Activated naive CD8-positive, alpha-beta T cell treated with anti-CD3 and anti-CD28 coated beads, Interleukin-2, amount 10 ng/mL, durations not matched to agents 7 days and 5 days (primary cell): ENCODE measurements at places on chromosomes 7 and 10.

GRCh38 chr10:42939685-42940366 lies 137.0 kb upstream of the RET start:
- no peak for DNase-seq

GRCh38 chr7:29194206-29194593 lies 375 bp upstream of the CHN2 start:
- DNase-seq: no peak

- no peak for DNase-seq
These were observed 42.4 kb downstream of the LAMB4 start for GRCh38 chr7:108087778-108088177.

GRCh38 chr7:5143935-5144903 lies 45.8 kb upstream of the WIPI2 start:
- peak; percentile 67 for DNase-seq

DNA sequence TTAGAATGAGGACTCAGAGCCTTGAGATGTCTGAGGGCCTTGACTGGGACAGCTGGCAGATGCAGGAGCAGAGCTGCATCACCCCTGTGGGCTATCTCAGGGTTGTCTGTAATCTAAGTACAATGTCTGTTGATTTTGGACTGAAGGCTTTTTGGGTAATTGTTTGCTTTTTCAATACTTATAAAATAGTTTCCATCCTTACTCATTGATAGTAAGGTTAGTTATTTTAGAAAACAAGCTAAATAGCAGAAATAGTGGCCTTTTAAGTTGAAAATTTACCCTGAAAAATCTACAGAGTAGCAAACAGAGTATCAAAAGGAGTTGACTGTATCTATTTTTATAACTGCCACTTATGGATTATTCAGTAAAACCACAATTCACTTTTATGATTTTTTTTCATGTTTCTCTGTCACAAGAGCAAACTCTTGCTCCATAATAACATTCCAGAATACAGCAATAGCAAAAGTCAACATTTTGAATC lies 179.7 kb downstream of the CFTR start:
- no peak for DNase-seq

DNA sequence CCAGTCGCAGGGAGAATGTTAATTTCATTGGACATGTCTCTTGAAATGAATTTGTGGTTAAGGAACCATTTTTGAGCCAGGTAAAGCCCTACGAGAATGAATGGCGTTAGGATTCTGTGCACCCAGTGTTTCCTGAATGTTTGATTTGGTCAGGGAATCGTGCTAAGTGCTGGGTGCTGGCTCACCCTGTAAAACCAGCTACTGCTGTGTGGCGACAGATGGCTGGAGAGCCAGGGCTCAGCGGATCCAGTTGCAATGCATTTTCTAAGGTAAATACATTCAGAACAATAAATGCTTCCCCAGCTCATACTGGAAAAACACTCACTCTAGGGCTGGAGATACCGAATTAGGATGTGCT lies 355.5 kb downstream of the GLRX3 start:
- DNase-seq: no peak

GRCh38 chr7:27782849-27783248 lies 42.9 kb downstream of the TAX1BP1 start:
- no peak for DNase-seq

- no peak for DNase-seq
These were observed 3.0 kb upstream of the PRSS1 start for GRCh38 chr7:142746264-142746663.

GRCh38 chr10:25627606-25628005 lies 306.4 kb upstream of the MYO3A start:
- no peak for DNase-seq

GRCh38 chr10:105875050-105875449 lies 1234.0 kb downstream of the SORCS3 start:
- no peak for DNase-seq

DNA sequence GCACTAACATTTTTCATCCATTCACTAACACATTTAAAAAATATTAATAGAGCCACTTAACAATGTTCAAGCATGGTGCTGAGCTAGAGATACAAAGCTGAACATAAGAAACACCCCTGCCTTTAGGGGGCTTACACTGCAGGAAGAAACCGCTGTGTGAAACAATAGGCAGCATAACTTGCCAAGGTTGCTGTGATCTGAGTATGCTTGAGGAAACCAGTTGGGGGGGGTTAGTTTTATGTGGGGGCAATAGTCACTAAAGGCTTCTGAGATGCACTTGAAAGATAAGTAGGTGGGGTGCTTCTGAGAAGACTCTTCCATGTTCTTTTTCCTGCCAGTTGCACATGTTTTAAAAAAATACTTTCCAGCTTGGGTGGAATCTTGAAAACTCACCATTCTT lies 2.8 kb downstream of the RBM17 start:
- no peak for DNase-seq

DNA sequence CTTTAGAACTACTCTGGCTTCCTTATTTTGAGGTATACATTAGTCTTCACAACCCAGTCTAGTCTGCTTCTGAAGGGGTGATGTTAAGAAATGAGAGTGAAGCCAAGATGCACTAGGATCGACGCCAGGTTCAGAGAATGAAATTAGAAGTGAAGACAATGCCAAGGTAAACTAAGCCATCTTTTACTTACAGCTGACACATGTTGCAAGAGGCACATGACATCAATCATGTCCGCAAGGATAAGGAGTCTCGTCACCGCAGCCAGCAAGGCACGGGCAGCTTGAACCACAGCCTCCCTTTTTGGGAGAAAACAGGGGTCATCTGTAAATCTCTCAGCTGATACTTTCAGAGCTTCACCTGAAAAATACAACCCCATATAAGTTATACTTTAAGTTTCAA lies 156.7 kb downstream of the CTNNA3 start:
- DNase-seq: no peak

DNA sequence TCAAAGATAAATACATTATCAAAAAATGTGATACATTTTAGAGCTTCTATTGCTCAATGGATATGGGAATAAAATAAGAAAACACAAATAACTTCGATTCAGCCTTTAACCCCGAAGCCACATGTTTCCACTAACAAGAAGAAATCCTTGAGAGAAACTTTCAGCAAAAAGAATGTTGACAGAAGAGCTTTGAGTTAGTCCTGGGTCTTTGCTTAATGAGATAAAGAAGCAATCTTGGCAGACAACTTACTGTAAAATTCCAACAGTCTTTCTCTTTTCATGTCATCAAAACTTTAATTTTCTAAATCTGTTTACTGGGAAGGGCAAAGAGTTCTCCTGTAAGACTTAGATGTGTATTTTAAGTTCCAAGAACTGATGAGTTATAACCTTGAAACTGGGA lies 810.2 kb downstream of the CNTNAP2 start:
- no peak for DNase-seq
